IPS-NIHi11 (cell line): ENCODE measurements at places on chromosomes 4 and X.

GRCh38 chr4:114273238-114273637 is 293.8 kb upstream of the ARSJ start:
- no peak for DNase-seq

- DNase-seq: no peak
Measured at GRCh38 chr4:139563515-139563914, 7.5 kb upstream of the SETD7 start.

DNA sequence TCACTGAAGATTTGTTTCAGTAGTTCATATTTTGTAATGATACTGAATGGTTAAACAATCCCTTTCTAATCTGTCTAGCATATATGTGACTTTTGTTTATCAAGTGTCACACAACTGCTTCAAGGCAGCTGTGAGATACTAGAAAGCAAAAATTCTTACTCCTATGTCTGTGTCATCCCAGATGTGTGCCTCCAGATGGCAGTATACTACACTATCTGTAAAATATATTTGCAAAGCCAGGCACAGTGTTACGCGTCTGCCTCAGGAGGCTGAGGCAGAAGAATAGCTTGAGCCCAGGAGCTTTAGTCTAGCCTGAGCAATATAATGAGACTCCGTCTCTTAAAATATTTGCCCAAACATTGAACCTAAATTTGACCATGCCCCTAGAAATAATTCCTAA is 4.0 kb downstream of the NUDT10 start:
- DNase-seq: peak; percentile 19

DNA sequence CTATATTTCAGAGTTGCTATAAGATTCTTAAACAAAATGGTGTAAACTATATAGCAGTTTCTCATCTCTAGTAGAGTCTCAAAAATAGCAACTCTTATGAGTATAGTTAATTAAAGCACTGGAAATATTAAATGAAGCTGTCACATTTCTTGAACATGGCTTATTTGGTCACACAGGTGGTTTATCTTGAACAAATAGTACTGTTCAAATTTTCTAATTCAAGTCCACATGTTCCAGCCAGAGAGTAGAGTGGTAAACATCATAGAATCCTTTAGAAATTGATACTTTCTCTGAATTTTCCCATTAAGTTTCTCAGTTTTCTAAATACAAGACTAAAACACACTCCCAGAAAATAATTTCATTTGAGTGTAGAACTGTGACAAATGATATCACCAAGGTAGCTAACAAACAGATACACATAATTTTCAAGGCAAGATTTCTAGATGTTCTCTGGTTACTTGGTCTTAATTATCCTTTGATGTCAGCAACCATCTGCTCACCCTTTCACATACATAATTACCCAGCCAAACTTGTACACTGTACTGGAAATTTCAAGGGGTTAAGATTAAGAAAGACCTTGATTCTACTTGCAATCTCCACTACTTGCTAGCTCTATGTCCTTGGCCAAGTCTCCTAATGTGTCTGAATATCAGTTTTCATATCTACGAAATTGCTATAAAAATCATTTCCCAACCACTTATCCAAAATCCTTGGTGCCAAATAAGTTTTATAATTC is 24.3 kb upstream of the PAK3 start:
- DNase-seq: no peak

GRCh38 chrX:118751950-118752783 is 24.8 kb downstream of the IL13RA1 start:
- no peak for DNase-seq

GRCh38 chrX:105822138-105823091 is at the start of gene NRK:
Gene NRK (plus strand): TSS chrX:105822539. CDS start chrX:105822846, 307 bp downstream.
- DNase-seq: peak; percentile 33

- no peak for DNase-seq
Measured at GRCh38 chr4:84952004-84952403, 14.5 kb downstream of the WDFY3 start.
